KBM-7 (cell line): ENCODE measurements at places on chromosomes 5 and 9.

DNA sequence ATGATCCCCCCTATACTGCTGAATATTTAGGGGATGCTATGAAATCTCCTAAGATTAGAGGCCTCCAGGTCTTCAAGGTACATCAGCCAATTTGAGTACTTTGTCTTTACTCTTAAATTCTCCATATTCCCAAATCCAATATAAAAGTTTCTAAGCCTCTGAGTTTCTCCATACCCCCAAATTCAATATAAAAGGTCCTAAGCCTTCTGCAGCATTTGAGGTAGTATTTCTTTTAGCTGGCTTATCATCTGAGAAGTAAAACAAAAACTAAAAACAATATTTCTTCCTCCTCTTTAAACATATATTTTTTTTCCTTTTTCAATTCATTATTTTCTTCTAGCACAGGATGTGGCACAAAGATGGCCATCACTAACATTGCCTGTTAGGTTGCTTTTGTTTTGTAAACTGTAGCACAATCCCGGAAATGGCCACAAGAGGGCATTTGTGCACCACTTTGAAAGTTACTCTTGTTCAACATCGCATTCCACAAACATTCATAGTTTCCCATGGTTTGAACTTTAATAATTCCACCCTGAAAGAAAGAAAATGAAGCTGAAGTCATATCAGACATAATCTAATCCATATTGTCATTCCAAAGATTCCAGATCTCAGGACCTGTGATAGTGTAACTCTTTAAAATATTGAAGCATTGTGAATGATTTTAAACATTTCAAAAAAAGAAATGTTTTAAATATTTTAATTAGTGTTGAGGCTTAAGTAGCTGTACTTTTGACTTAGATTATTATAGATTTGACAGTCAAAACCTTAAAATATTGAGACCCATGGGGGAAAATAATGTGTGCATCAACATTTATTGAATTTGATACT is 21.0 kb upstream of the SCGB3A2 start:
- peak; percentile 57 for DNase-seq

- DNase-seq: no peak
Observed at GRCh38 chr5:110753600-110753999, 14.8 kb downstream of the SLC25A46 start.

GRCh38 chr9:22030101-22030598 is 21.0 kb upstream of the CDKN2B start:
- DNase-seq: peak; percentile 91

GRCh38 chr9:71115448-71115975 is 5.9 kb downstream of the TRPM3 start:
- no peak for DNase-seq

- no peak for DNase-seq
Observed at GRCh38 chr5:15566306-15566705, 66.3 kb downstream of the FBXL7 start.

DNA sequence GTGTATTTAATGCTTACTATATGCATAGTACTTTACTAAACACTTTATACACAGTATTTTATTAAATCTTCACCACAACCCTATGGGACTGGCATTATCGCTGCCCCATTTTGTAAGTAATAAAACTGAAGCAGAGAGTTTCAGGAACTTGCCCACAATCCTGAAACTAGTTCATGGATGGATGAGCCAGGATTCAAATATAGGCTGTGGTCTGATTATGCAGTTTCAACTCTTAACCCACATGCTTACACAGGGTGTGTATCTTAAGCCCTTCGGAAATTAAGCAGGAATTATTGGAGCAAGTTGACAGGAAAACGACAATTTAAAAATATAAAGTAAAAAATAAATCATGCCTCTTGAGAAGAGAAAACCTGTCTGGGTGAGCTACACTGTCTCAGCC is 109.0 kb downstream of the ATP10B start:
- DNase-seq: no peak
